ENCODE measurements at places on chromosomes 11 and 22.
A peak's percentile ranks its signal among the peaks of the same experiment; 100 is the strongest.

- DNase-seq, result peak; percentile 52
Measured at GRCh38 chr11:60345489-60345888, 18.4 kb downstream of the MS4A6E start.

- no peak for DNase-seq
Measured at GRCh38 chr11:78995171-78995570, 420.5 kb upstream of the NARS2 start.

GRCh38 chr11:31805037-31805628, 6.0 kb downstream of the PAX6 start:
- DNase-seq, result no peak

- no peak for DNase-seq
Measured at GRCh38 chr11:100780470-100780869, 93.4 kb downstream of the ARHGAP42 start.

DNA sequence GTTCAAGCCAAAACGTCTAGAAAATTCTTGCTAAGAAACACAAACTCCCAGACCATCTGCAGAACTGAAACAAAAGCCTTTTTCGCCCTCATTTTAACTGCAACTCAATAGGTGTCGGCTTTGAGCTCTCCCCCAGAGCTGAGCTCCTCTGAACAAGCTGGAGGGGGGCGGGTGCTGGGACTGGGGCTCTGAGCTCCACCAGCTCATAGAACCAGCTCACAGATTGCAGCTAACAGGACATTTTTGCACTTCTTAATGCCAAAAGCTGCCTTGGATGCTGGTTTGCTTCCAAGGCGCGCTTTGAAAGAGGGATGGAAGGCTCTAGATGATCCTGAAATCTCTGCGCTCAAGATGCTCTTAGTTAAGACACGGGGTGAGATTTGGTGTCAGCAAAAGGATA, 6.0 kb upstream of the YWHAH start:
- no peak for DNase-seq

- no peak for DNase-seq
Measured at GRCh38 chr11:8757047-8757446, 74.5 kb downstream of the RPL27A start.

DNA sequence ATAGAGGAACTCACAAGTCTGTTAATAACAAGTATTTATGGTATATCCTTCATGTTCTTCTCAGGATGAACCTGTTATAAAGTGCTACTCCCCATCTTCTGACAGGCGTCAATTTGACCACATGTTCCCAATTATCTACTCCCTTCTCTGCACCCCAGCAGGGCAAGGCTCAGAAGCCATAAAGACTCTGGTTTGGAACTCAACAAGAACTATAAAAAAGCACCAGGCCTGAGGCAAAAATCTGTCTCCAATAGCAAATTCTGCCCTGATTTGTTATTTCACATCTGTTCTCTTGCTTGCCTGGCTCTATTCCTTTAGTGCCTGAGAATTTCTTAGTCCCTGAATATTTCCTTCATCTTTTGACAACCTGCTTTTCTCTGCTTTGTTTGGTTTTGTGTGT, 618.2 kb upstream of the KIRREL3 start:
- no peak for DNase-seq

DNA sequence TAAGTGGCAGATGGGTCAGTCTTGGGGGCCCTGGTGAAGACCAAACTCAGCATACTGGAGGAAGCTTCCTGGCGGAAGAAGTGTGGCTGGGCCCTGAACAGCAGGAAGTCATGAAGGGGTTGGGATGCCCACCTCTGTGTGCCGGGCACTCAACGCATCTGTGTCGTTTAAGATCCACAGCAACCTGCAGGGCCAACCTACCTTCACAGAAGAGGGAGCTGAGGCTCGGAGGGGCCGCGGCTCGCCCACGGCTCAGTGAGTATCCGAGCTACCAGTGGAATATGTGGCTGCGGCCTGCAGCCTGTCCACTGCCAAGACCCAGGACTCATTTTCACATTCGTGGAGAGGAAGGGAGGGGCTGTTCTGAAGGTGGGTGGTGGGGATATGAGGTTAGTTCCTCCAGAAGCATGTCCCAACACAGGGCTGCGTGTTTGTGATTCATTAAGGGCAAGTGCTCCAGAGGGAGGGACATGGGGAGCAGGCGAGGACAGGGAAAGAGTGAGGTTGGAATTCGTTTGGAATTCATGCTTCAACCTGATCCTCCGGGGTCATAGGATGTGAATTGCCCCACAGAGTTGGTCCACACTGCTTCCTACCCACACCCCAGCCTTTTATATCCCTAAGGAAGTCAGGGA, 99.6 kb downstream of the MPPED1 start:
- no peak for DNase-seq

GRCh38 chr11:64525711-64526110, 65.3 kb upstream of the SLC22A12 start:
- no peak for DNase-seq

- no peak for DNase-seq
Measured at GRCh38 chr22:45344334-45344733, 34.6 kb downstream of the FAM118A start.

GRCh38 chr11:60968223-60968622, 3.3 kb upstream of the CD6 start:
- DNase-seq, result no peak

- no peak for DNase-seq
Measured at GRCh38 chr11:60389279-60389910, 6.9 kb upstream of the MS4A14 start.

DNA sequence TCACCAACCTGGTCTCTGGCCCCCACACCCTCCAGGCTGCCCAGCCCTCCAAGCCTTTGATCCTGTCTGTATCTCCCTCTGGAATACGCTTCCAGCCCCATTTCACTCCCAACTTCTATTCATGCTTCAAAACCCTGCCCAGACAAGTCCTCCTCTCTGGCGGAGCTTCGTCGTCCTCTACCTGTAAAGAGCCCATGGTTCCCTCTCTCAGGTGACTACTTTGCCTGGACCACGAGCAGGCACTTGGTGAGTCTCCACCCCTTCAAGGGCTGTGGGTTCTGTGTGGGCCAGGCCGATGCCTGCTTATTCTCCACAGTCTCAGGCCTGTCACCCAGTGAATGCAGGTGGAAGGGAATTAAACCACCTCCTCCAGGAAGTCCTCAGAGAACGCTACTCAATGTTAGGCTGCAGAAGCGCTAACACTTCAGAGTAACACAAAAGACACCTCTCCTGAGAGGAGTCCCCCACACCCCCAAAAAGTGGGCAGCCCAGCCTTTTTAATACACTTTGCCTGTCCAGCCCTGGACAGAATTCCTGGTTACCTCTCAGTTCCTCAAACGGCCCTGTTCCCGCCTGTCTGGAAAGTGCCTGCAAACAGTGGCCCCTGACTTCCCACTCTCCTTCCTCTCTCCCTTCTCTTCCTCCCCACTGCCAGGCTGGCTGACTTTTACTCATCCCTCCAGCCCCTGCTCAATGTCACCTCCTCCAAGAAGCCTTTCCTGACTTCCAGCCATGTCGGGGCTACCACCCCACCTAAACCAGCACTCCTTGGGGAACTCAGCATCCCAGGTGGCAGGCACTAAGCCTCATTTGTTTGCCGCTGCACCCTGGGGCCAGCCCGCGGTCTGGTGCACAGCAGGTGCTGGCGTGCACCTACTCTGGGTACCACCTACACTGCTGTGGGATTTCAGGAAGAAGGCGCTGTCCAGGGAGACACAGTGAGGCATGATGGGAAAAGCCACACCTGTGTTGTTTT, 9.0 kb downstream of the RAC2 start:
- DNase-seq, result no peak

DNA sequence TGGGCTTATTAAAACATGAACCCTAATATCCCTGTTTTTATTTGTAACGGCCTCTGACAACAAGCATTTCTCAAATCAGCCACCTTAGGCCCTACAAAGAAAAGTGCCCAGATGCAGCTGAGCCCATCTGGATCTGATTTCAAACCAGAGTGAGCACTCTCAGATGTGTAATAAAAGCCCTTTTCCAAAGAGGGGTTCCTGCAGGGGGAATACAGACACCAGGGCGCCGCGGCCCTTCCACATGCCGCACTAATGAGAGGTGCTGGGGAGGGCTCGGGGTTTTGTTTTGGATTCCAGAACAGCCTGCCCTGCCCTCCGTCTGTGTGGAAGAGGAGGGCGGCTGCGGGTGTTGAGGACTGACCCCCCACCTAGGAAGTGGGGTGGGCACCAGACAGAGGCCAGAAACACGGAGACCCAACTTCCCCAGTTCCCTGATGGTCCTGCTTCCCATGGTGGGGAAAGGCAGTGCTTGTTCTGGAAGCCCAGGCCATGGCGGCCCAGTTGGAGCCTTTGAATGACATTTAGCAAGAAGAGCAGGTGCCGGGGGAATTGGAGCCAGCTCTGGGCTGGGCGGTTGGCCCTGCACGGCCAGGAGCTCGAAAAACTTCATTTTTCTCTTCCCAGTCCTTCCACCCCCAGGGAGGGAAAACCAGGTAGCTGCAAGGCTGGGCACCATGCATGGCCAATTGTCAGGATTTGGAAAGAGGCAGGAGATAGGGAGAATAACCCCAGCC, 63.7 kb downstream of the MACROD1 start:
- no peak for DNase-seq

GRCh38 chr22:37911697-37912096, 5.6 kb downstream of the MICALL1 start:
- no peak for DNase-seq

DNA sequence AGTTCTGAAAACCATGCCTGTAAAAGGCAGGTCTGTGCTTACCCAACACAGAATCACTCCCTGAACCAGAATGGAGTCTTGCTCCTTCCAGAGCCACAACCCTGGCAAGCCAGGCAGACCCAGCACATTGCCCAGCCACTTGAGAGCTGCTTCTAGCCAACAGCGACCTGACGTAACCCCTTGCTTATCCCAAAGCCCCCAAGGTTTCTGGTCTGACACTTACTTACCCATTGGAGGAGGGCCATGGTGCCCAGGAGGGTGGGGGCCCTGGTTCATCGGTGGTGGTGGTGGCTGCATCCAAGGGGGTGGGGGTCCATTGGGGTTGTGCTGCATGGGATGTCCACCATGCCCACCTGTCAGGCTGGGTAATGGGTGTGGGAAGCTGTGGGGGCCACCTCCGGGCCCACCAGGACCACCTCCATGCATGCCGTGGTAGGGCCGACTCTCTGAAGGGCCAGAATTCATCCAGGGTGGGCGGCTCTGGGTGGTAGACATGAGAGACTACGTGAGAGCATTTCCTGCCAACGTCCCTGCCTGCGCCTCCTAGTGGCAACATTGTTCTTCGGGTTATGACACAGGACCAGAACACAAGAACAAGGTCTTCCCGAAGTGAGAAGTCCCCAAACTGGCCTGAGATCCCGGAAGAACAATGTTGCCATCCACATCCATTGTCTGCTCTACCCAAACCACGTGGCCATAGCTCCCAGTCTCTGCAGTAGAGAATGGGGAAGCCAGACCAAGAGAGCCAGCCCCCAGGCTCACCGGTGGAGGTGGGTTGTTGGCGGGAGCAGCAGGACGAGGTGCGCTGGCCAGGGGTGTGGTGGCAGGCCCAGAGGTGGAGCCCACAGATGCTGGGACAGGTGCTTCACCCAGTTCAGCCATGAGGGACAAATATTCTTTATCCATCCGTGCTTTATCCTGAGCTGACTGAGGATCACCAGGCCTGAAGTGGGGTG, 7.8 kb upstream of the PYGM start:
- peak; percentile 64 for DNase-seq

GRCh38 chr11:64571410-64572091, 19.5 kb upstream of the SLC22A12 start:
- DNase-seq, result no peak

DNA sequence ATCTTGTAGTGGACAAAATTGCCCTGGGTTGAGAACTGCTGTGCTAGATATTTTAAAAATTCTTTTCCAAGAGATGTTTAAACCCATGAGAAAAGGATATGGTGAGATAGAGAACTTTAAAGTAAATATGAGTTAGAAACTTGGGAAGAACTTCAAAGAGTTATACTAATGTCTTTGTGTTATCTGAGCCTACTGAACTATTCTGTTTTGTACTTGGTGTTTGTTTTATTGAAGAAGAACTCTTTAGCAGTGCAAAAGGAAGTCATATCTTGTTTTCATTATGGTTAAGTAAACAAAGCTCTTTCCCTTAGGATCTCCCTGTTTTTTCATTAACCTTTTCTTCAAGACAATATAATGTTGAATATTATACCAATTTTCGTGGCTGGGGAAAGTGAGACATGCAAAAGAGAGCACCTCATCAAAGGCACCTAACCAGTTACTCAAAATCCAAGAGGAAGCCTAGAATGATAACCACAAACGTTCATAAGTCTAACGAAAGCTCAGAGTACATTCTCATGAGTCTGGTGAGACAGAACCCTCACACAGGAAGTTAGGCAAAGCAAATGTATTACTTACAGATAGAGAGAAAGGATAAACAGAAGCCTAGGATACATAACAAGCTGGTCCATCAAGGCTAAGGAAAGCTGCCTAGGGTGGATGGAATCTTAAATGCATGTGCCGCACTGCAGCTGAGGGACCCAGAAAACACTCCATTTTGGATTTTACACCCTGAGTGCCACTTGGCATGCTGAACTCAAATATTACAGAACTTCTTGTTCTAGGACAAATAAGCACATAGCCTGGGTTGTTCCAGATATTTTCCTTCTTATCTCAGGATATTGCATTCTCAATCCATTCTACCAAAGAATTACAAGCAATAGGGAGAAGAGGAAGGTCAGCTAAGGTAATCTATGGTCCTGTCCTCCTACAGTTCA, 112.5 kb upstream of the ANO3 start:
- no peak for DNase-seq

- no peak for DNase-seq
Measured at GRCh38 chr22:28743852-28744251, 2.0 kb downstream of the HSCB start.

GRCh38 chr11:94553938-94554337, 10.2 kb downstream of the FUT4 start:
- DNase-seq, result peak; percentile 40

DNA sequence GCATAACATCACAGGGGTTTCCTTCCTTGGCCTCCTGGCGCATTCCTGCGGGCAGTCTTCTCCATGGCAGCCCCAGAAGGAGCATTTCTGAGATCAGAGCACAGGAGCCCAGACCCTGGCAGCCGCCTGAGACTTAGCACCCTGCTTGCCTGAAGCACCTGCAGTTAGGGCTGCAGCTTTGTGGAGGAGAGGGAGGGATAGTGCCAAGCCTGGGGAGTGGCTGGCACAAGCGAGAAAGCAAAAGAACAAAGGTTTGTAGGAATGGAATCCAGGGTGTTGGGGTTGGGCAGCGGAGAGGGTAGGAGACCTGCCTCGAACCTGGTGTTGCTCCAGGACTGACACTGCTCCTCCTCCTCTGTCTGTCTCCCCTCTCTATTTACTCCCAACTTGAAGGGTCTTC, 66.9 kb downstream of the SCN3B start:
- DNase-seq, result no peak

GRCh38 chr11:4511282-4512245, 29.1 kb downstream of the OR52K1 start:
- DNase-seq, result no peak

GRCh38 chr11:12249590-12250260, 127.6 kb upstream of the PARVA start:
- no peak for DNase-seq

- no peak for DNase-seq
Measured at GRCh38 chr11:60910711-60911380, 3.1 kb upstream of the TMEM109 start.

DNA sequence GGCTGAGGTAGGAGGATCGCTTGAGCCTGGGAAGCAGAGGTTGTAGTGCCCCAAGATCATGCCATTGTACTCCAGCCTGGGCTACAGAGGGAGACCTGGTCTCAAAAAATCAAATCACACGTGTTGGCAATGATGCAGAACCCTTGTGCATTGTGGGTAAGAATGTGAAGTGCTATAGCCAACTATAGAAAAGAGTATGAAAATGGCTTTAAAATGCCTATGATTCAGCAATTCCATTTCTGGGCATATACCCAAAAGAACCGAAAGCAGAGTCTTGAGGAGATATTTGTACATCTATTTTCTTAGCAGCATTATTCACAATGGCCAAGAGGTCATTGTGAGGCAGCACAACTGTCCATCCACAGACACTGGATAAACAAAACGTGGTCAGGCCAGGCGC, 2.6 kb upstream of the FADS3 start:
- peak; percentile 29 for DNase-seq

Measured in RKO (cell line).